Fibroblast of skin of scalp (primary cell): ENCODE measurements at places on chromosomes 16 and 17.

DNA sequence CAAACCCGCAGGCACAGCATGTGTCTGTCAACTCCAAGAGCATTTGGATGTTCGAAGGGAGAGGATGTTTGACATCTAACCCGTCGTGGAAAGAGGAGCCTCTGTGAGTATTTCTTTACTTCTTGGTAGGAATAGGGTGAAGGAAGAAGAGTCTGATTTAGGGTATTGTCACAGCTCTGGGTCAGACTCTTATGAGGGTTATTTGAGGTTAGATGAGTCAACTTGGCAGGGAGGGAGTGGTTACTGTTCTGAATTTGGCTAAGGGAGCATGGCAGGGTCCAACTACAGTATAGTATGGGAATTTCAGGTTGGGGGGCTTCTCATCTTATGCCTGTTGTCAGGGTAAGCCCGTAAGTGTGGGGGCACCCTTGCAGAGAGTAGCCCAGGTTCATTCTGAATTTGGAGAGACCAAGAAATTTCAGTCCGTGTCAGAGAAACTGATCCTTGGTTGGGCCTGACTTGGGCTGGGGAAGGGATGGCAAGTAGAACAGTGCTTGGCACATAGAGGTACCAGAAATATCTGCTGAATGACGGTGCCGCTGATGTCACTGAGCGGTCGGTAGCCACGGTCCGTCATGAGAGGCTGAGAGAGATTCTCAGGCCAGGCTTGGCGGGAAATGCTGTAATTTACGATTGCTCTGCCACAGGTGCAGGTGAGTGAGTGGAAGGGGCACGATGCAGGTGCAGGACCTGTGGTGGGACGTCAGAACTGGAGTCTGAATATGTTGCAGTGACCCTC, 43.2 kb downstream of the MYH3 start:
- DNase-seq = peak; percentile 74

- DNase-seq = peak; percentile 67
These were observed 202.1 kb upstream of the IRX3 start for GRCh38 chr16:54488729-54489128.

- DNase-seq = peak; percentile 83
These were observed 4.3 kb downstream of the VAMP2 start for GRCh38 chr17:8158267-8159031.

DNA sequence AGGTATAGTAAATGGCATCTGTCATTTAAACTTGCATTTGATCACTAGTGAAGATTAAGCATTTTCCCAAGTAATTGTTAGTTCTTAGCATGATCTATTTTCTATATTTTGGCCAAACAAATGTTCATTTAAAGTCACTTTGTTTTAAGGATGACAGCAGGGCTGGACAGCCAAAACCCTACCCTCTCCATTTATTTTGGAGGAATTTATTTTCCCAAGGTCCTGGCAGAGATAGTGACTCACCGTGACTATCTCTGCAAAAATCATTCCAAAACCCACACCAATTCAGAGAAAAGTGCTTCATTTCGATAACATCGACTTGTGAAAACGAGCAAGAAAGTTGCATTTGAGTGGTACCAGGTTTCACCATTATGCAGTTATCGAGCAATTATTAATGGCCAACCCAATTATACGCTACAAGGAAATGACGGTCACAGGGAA, 665 bp upstream of the AKAP1 start:
- DNase-seq = no peak

GRCh38 chr17:9018726-9019125, 2.6 kb upstream of the NTN1 start:
- peak; percentile 23 for DNase-seq

- DNase-seq = no peak
These were observed 902 bp downstream of the DLX4 start for GRCh38 chr17:49969795-49970389.

GRCh38 chr16:48447940-48448536, 62.8 kb upstream of the SIAH1 start:
- DNase-seq = no peak

DNA sequence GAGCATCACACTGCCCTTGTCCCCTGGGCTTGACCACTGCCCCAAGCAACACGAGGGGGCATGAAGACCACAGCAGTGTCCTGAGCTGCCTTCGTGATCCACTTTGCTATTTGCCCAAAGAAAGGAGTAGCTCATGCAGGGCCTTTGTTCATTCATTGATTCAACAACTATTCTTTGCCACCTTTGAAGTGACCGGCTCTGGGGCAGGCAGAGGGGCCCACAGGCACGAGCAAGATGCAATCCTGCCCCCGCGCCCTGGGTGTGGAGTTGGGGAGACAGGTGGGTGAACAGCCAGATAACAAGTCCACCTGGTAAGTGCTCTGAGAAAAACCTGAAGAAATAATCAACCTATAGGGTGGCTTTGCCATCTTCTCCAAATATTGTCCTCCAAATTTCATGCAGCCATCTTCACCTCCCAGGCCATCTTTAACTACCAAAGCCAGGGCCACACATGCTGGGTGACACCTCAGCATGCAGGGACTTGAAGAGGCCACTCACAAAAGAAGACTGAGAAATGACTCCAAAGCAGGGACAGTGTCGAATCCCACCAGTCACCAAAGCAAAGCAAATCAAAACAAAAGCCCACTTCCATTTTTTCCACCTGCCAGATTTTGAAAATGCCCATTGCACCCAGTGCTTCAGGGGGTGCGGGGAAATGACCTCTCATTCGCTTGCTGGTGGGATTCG, 18.2 kb upstream of the RBFOX3 start:
- no peak for DNase-seq

DNA sequence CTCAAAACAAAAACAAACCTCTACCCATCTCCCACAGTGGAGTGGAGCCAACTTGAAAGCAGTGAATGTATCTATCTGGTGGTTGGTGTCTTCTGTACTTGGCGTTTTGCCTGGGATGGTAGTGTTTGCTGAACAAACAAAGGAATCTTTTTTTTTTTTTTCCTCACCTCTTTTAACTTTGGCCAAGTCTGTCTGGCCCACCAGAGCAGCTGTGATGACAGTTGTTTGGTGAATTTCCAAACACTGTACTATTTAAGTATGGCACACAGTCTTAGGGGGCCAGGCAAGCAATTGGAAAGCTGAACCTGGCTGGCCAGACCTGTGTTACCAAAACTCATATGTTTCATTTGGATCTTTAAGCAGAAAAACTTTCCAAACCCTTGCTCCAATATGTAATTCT, 101.8 kb upstream of the CDH13 start:
- no peak for DNase-seq

DNA sequence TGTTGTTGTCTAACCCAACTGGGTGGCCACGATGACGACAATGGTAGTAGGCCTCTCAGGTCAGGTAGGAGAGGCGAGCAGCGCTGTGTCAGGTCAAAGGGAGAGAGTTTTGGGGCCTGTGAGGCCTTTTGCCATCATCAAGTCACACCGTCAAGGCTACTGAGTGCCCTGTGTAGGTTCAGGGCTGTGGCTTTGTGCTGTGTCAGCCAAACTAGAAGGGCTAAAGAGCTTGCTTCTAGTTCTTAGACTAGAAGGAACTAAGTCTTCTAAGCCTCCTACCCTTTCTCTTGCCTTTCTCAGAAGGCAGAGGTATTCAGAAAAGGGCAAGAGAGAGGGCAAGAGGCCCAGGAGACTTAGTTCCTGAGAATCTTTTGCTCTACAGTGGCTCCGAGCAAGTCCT, 25.0 kb upstream of the EFCAB13 start:
- DNase-seq = no peak

GRCh38 chr17:30524847-30525246, 47.6 kb downstream of the GOSR1 start:
- peak; percentile 69 for DNase-seq

DNA sequence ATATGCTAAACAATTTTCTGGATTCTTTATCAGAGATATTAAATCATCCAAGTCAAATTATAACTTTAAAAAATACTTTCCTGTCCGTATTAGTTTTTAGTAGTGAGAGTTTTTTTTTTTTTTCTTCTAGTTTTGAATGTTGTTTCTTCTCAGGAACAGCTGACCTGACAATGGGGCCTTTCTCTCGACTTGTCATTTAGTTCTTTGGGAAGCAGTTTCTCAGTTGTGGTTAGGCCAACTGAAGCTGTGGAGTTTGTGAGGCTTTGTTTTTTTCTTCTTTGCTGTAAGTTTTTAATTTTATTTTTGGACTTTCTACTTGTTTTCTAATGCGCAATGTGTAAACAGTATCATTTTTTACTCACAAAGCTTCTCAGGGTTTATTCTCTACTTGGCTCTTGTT, 140.8 kb downstream of the FTO start:
- DNase-seq = no peak

DNA sequence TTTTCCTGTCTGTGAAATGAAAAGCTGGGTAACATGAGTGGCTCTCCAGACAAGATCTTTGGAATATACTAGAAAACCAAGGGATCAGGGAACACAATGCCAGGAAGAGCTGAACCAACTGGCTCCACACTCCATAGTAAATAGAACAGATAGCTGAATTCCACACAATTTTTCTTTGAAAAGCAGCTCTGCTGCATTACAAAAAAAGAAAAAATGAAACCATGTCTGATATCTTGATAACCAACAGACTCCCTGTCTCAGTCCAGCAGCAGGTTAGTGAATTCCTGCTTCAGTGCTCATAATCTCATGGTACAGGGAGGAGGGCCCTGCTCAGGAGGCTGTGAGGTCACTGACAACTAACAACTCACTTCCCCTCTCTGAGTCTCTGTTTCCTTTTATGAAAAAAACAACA, 97.1 kb downstream of the CDH11 start:
- DNase-seq = peak; percentile 45

- DNase-seq = peak; percentile 39
These were observed 56.6 kb upstream of the GSE1 start for GRCh38 chr16:85556456-85557082.

DNA sequence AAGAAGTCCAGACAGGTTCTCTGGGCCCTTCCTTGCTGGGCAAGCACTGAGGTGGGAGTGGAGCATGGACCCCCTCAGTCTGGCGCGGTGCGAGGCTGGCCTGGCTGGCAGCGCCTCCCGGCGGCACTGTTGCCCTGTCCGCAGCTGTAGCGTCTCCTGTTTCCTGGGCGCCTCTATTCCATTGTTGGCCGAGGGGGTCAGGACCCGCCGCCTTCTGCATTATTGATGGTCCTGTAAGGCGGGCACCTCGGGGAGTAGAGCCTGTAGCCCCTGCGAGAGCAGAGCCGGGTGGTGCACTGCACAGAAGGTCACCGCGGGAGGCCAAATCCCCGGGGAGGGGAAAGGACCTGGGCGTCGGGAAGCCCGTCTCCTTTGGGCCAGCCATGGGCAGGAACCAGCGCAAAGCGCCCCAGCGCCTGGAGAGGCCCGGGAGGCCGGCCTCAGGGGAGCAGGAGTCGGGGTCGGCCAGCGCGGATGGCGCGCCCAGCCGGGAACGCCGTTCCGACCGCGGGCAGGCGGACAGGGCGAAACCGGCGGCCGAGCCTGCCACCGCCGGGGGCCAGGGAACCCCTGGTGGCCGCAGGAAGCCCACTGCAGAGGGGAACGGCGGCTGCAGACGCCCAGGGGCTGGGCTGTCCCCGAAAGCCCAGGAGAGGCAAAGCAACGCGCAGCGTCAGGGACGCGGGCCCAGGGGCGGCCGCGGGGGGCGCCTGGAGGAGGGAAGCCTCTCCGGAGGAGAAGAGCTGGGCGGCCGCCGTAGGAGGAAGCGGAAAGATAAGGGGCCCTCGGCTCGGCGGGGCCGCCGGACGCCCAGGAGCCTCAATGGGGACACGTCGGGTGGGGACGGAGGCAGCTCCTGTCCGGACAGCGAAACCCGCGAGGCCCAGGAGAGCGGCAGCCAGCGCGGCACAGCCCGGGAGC, at the start of gene MYO15B:
Gene MYO15B (plus strand): TSS at position 126 of the 921 bp plus-strand sequence. CDS start 258 bp downstream, at position 384.
- peak; percentile 37 for DNase-seq

- no peak for DNase-seq
These were observed 26.1 kb upstream of the ST6GALNAC2 start for GRCh38 chr17:76611758-76612157.

DNA sequence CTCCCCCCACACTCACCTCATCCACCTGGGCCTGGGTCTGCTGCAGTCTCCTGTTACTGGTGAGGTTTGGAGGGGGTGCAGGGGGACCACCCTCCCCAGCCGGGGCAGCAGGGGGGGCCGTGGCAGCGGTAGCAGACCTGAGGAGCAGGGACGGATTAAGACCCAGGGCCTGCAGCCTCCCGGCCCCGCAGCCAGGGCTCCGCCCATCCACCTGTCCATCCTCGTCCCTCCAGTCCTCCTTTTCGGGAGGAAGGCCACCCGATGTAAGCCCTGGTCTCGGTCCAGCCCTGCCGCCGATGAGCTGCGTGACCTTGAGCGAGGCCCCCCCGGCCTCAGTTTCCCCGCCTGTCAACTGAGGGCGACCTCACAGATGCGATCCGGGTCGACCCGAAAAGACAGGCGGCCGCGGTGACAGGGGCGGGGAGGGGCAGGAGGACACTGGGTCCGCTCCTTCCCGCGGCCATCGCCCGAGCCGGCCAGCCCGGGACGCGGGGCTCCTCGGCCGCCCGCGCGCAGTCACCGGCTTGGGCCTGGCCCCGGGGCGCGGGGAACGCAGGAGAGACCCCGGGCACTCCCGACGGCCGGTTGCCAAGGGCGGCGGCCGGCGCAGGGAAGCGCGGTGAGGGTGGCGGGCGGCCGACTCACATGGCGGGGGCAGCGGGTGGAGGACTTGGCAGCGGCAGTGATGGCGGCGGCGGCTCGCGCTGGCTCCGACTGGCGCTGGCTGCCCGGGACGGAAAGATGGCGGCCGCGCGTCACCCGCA, at the start of gene VAMP2:
Gene VAMP2 (minus strand): TSS at position 716 of the 764 bp plus-strand sequence. CDS start 69 bp downstream, at position 647.
- peak; percentile 77 for DNase-seq

GRCh38 chr16:10308305-10309193, 77.3 kb upstream of the ATF7IP2 start:
- DNase-seq = no peak

DNA sequence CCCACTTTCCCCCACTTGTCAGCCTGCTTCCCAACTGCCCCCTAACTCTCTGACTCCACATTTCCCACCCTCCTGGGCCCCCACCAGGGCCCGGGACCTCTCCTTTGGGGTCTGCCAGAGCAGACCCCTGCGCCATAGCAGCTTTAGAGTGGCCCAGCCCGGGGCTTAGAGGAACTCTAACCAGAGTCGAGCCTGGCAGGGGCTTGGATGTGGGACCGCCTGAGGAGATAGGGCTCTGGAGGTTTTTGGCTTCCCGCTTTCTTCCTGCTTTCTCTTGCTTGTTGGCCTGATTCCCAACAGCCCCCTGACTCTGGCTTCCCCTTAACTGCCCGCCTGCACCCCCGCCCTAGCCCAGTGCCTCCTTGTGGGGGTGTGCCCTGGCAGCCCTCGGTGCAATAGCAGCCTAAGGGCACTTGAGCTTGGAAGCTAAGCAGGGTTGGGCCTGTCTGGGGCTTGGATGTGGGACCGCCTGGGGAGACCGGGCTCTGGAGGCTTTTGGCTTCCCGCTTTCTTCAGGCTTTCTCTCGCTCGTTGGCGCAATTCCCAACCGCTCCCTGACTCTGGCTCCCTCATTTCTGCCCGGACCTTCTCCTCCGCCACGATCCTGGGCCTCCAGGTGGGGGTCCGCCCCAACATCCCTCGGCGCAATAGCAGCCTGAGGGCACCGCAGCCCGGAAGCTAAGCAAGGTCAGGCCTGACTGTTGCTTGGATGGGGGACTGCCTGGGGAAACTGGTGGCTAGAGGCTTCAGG, 2292.0 kb downstream of the TP53TG3F start:
- DNase-seq = no peak
